AG09319 (cell line): ENCODE measurements at places on chromosomes 12 and 14.

DNA sequence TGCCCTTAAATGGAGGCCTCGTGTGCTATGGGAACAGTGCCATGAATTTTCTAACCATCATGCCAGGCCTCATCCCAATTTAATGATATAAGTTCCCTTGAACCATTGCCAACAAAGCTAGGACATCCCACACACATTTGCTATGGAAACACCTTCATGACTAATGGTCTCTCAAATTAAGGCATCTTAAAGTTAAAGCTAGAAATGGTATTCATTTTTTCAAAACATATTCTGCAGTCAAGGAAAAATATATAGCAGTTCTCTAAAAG is 117.3 kb downstream of the BTG1 start:
- DNase-seq, result no peak

- DNase-seq, result no peak
These were observed 204.8 kb downstream of the ITPR2 start for GRCh38 chr12:26628234-26628633.

DNA sequence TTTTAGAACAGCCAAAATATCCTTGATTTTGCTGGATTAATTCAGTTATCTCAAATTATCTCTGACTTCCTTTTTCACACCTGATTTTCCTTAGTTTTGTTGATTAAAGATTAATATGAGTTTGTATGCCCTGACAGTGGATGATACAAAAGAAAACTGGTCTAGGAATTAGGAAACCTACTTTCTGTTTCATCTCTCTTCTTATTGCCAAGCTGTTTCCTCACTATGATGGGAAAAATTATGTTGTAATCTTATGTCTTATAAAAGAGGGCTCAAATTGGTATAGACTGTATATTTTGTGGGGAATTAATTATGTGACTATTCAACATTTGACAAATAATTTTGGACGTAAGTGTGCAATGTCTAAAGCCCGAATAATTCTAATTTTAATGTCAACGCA is 271.6 kb downstream of the FBXL14 start:
- DNase-seq, result no peak

DNA sequence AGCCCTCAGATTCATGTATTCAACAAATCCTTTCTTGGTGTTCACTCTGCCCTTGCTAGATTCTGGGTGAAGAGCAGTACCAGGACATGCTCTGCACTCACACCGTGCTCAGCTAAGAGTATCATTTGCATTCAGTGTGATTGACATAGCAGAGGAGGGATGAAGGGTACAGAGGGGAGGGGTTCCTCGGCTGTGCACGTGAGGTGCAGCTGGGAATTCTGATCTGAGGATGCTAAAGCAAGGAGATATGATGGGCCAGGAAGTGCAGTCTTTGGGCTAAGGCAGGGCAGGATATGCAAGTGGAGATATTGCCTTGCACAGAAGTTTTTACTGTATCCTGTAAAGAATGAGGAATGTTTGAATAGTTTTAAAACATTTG is 108.6 kb downstream of the FGD4 start:
- no peak for DNase-seq

GRCh38 chr12:95446506-95446900 is 27.4 kb upstream of the METAP2 start:
- no peak for DNase-seq

- peak; percentile 29 for DNase-seq
These were observed 85.5 kb upstream of the EGLN3 start for GRCh38 chr14:34036319-34036766.

- no peak for DNase-seq
These were observed 103.5 kb downstream of the MED13L start for GRCh38 chr12:116174006-116174405.

- no peak for DNase-seq
These were observed 479.4 kb upstream of the NOVA1 start for GRCh38 chr14:27077214-27077613.

DNA sequence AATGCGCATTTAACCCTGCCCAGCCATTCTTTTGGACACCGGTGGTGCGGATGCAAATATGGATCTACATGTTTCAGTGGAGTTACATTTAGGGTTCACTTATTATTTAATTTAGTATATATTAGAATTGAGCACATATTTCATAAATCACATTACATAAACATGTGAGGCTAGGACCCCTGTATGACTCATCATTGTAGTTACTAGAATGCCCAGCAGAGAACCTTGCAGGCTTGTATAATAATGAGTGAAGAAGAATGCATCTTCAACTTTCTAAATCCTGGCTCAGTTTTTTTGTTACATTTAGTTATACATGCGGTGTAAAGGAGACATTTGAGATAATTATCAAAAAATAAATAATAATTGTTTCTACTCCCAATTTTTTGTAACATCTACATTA is 369.0 kb downstream of the ATP23 start:
- DNase-seq, result no peak

- DNase-seq, result no peak
These were observed 28.1 kb upstream of the PRICKLE1 start for GRCh38 chr12:42617622-42618021.

- DNase-seq, result no peak
These were observed 409.3 kb upstream of the TBX3 start for GRCh38 chr12:115093261-115093660.

GRCh38 chr14:52015411-52016030 is 26.2 kb downstream of the RTRAF start:
- DNase-seq, result no peak

DNA sequence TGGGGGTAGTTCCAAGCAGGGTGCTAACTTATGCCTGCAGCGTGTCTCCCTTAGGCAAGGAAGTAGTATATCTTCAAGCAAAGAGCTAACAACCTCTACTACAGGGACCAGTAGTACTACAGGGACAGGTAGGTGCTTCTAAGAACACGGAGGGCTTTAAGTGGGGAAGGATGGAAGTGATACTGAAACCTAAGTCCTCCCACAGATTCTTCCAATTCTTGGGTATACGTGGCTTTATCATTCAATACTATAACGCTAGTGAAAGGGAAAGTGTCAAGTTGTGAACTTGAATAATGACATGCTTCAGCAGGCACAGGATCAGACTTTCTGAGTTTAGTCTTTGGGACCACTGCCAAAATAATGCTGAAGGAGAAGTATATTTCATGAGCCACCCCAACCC is 241.7 kb downstream of the CEP128 start:
- no peak for DNase-seq

DNA sequence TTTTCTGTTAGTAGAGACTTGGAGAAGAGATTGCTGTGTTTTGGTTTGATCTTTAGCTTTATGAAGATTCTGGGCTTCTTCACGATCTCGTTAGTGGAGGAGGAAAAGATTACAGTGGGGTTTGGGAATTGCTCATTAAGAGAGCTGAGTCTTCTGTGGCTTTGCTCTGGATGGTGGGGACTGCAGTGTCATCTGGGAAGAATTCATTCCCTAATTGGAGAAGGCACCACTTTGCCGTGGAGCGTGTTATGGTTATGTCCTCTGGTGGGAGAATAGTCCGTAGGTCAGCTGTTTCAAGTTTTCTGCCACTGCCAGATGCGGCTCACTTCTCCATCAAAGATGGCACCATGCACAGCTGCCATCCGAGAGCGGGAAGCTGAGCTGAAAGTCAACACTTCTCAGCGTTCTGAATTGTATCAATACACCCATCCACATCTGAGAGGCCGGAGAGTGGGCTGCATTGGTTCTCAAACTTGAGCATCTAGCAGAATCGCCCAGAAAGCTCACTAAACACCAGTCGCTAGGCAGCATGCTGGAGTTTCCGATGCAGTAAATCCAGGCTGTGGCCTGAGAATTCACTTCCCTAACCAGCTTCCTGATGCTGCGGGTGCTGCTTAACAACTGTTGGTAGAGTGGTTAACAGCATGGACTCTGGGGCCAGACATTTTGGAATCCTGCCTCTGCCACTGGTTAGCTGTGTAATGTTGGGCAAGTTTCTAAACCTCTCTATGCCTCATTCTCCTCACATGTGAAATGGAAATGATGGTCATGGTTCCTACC is 117.8 kb downstream of the PLXNC1 start:
- no peak for DNase-seq

GRCh38 chr14:23008831-23009230 is 1.1 kb downstream of the C14orf93 start:
- DNase-seq, result no peak

DNA sequence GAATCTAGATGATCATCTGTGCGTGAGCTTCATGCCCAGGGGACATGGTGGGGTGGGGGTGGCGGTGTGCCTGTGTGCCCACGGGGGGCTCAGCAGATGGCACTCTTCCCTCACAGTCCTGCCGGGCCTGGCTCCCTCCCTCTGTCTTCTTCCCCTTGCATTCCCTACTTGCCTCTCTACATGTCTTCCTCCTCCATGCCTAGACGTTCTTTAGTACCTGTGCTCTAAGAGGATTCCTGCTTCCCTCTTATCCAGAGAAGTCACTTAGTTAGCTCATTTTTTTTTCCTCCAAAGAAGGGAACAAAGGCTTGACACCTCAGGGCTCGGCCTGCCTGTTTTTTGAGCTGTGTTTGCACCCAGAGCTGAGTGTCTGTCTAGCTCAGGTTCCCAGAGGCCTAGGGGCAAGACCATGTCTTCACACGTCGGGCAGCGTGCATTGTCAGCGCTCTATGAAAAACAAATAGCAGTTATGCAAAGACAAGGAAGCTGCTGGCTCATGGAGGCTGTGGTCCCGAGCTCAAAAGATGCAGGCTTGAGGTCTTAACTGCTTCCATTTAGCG is 48.8 kb downstream of the NINJ2 start:
- no peak for DNase-seq

GRCh38 chr12:80598004-80598606 is 109.3 kb upstream of the MYF6 start:
- peak; percentile 29 for DNase-seq

- DNase-seq, result no peak
These were observed 56.5 kb upstream of the RPH3A start for GRCh38 chr12:112734859-112735695.

DNA sequence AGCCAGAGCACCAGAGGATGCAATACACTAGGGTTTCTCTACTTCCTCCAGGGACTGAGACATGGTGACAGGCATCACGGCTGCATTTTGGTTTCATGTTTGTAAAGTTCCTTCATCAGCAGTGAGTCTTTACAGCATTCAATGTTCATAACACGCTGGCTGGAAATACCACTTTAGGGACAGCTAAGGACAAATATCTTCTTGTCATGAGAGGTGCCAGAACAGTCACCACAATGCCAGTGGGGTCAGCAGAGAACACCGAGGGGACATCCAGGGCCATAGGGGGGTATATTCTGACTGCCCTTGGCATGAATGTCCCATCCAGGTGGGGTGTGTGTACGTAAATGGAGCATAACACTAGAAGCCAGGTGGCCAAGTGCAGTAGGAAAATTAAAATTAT is 72.3 kb downstream of the CCDC60 start:
- DNase-seq, result no peak

- no peak for DNase-seq
These were observed 324.2 kb downstream of the ZFP36L1 start for GRCh38 chr14:68468437-68469207.

GRCh38 chr12:95966287-95966870 is 23.2 kb downstream of the AMDHD1 start:
- no peak for DNase-seq

DNA sequence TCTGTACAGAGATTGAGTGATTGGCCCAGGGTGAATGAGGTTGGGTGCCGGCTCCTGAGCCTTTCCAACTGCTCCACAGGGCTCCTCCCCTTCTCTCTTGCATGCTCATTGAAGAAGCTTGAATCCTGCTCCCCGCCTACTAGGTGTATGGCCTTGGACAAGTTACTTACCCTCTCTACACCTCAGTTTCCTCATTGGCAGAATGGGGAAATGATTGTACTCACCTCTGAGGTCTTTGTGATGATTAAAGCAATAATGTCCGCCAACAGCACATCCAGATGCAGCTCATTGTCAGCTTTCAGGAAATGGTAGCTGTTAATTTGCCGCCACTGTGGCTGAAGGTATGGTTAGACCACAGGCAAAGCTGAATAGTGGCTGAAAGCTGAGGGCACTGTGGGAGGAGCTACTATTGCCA is 174.1 kb downstream of the CRADD start:
- no peak for DNase-seq

DNA sequence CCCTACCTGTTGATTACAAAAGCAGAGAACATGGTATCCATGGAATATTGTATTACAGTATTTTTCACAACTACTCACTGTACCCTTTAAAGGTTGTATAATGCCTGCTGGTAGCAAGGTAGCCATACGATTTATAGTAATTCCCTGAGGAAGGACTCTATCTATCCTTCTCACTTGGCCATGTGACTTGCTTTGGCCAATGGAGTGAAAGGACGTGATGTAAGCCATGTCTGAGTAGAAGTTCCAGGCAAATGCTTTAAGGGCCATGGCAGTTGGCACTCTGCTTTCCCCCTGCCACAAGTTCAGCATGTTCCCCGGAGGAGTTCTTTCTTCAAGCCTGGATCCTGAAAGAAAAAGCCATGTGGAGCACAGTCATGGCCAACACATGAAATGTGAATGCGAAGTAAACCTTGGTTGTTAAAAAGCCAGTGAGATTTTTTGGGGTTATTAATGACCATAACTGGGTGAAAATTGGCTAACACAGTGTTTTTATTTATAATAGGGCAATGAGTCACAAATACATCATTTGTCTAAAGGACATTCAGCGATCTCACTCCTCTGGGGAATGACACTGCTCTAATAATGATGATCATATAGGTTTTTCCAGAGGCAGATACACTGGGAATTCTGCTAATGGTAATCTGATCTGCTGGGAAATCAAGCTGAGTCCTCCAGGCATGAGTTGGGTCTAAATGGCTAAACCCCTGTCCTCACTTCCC is 67.4 kb upstream of the SLC38A2 start:
- no peak for DNase-seq

GRCh38 chr14:65957631-65958205 is 528.5 kb upstream of the CCDC196 start:
- no peak for DNase-seq

GRCh38 chr12:65648461-65648860 is 175.8 kb upstream of the HMGA2 start:
- DNase-seq, result no peak

- DNase-seq, result no peak
These were observed 5.4 kb downstream of the SAMD4A start for GRCh38 chr14:54572316-54572715.

- no peak for DNase-seq
These were observed 136.5 kb downstream of the TGFB3 start for GRCh38 chr14:75845136-75845804.

GRCh38 chr14:39232554-39233415 is 930 bp upstream of the MIA2 start:
- DNase-seq, result peak; percentile 27
